Retina (tissue), 1 donor: ENCODE measurements at places on chromosomes 5 and 9.

- DNase-seq = no peak
Measured at GRCh38 chr9:72043576-72043975, 16.8 kb downstream of the C9orf57 start.

DNA sequence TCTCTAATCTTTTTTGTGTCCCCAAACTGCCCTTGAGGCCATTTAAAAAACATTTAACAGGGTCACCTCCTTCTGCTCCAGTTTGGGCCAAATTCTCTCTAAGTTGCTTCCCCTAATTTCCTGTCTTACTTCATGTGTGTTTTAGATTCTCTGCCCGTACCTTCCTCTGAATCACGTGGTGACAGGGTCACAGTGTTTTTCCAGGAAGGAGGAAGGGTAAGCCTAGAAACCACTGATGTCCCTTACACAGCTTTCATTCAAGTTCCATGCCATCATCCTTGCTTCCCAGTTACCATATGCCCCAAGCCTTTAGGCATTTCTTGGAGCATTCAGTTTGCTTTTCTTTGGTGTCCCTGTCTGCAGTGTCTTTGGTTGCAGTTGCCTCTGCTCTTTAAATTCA, 42.4 kb upstream of the MACIR start:
- DNase-seq = no peak

DNA sequence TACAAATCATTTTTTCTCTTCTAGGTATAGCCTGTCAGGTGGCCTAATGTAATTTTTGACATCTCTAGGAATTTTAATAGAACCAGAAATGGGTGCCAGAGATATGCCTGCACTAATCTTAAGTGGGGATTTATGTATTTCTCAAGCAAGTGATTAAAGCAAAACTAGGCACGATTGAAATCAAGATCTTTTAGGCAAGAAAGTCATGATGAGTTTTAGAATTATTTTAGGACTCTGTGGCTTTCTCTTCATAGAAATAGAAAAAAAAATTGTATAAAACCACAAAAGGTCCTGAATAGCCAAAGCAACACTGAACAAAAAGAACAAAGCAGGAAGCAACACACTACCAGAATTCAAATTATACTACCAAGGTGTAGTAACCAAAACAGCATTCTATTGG, 952 bp upstream of the AMACR start:
- DNase-seq = no peak

- DNase-seq = no peak
Measured at GRCh38 chr5:112124788-112125187, 294.3 kb downstream of the EPB41L4A start.

GRCh38 chr9:91253488-91253887, 108.2 kb downstream of the AUH start:
- DNase-seq = no peak

DNA sequence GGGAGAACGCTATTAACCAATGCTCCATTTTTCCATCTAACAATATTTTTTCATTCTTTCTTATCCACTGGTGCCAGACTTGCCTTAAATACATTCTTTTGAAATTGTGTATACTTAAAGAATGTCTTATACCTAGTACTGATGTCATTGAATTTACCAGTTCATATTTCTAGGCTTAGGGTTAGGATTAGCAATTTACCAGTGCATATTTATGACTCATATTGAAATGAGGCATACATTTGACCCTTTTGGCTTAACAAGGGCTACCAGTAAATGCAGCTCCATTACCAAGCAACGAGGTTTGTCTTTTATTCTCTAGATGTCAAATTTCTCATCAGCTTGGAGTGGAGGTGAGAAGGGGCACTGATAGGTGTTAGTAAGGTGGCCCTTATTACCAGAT, 89.5 kb downstream of the CDH9 start:
- no peak for DNase-seq
